ENCODE measurements at places on chromosomes 5 and 9.
A peak's percentile ranks its signal among the peaks of the same experiment; 100 is the strongest.

DNA sequence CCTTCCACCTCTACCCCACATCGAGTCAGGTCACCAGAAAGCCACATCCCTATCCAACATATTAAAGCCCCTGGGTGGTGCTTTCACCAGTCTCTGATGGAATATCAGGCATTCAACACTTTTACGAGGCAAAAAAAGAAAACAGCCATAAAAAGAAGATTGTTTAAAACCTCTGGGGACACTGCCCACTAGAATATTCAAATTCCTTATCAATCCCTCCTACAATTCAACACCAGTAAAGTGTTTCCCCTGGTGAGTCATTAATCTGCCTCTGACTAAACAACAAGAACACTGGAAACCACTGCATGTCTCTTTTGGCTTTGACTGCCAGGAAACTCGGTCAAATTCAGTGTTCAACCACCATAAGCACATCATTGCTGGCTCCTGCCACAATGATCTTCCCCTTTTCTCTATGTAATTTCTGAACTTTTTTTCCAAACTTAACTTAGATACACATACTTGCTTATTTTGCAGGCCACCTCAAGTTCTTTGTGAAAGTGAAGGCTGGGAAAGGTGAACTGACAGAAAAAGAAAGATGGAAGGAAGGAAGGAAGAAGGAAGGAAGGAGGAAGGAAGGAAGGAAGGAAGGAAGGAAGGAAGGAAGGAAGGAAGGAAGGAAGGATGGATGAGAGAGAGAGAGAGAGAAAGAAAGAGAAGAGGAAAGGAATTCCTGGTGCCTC is 105.3 kb downstream of the PAX5 start:
- peak; percentile 19 for DNase-seq

- no peak for DNase-seq
Measured at GRCh38 chr5:176732736-176733405, 77.5 kb upstream of the UNC5A start.

DNA sequence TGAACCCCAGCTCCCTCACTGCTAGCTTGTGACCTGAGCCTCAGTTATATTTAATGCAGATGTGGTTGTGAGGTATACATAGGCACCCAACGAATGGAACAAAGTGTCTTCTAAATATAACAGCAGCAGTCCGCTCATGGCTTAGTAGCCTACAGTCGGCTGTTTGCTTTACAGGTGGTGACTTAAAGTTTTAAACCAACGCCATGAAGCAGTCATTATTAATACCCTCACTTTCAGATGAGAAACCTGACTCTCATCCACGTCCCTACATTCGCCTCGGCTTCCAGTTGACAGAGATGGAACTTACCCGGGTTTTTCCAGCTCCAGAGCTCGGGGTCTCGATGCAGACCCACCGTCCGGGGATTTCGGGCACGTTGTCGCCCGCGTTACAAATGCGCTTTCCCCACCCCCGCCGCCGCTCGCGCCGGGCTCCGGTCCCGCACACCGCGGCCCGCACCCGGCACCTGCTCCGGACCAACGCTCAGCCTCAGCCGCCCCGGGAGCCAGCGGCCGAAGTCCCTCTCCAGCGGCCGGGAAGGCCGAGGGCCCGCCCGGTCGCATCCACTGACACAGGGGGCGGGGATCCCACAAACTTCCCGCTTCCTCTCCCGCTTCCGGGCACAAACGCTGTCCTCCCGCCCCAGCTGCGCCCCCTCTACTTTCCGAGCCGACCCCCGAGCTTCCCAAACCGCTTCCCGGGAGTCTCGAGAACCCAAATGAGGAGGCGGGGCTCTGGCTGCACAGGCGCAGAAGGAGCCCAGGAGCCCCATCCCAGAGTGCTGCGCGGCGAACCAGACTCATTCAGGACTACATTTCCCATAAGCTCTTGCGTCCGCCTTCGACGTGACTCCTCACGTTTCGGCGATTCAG is at the start of gene ZNF782:
Gene ZNF782 (minus strand): TSS at position 734 of the 870 bp plus-strand sequence. CDS start 2,553 bp downstream, outside the sequence.
- peak; percentile 73 for DNase-seq

- DNase-seq = no peak
Measured at GRCh38 chr5:123116058-123116457, 27.0 kb downstream of the PRDM6 start.

- no peak for DNase-seq
Measured at GRCh38 chr5:135473956-135474670, 22.0 kb upstream of the TIFAB start.

DNA sequence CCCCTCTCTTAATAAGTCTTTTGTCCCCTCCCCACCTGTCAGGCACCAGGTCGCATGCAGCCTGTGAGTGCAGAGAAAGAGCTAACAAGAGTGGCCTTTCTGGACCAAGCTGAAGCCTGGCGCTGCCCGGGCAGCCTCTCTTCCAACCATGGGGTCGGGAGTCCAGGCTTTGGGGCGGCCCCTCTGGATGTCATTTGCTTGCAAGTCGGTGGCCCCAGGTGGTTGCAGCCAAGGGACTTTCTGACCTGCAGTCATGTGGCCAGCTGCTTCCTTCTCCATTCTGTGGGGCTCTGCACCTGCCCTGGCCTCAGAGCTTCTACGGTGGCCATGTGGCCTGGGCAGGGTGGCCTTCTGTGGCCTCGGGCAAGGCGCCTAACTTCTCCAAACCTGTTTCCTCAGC is 159.7 kb downstream of the DAB2IP start:
- no peak for DNase-seq

- peak; percentile 38 for DNase-seq
Measured at GRCh38 chr5:171961117-171961516, 45.3 kb downstream of the FBXW11 start.

Data from stimulated activated CD4-positive, alpha-beta T cell treated with anti-CD3 and anti-CD28 coated beads, Interleukin-2, amount 100 ng/mL, for 48 hours (primary cell).